ENCODE measurements at places on chromosomes 11 and 22.

DNA sequence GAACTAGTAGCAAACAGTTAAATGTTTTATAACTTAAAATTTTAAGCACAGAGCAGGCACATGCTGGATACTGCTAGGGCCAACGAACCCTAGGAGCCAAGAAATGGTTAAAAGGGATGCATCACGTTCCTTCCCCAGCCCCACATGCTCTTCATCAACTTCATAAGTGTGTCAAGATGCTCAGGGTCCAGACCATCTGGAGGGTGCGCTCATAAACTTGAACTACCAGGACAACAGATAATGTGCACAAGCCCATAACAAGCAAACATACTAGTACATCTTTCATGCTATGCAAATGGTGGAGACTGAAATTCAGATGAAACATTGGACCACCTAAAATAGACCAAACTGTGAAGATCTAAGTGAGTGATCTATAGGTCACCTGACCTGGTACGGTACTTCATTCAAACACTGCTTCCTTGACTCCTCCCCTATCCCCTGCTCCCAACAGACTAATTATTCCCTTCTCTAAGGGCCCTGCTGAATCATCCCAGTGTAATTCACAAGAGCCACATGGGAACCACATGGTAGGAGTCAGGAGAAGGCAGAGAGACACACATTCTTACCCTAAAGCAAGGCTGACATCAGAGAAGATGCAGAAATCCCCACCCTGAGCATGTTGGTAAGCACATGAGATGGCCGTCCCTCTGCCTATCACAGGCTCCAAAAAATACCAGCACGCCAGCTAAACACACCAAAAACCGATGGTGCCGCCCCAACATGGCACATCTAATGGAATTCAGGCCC is 83.9 kb downstream of the ETS1 start:
- no peak for DNase-seq

- no peak for DNase-seq
Observed at GRCh38 chr22:44686873-44687600, 15.0 kb upstream of the PRR5 start.

GRCh38 chr22:49587987-49588386 is 239.7 kb downstream of the BRD1 start:
- no peak for DNase-seq

DNA sequence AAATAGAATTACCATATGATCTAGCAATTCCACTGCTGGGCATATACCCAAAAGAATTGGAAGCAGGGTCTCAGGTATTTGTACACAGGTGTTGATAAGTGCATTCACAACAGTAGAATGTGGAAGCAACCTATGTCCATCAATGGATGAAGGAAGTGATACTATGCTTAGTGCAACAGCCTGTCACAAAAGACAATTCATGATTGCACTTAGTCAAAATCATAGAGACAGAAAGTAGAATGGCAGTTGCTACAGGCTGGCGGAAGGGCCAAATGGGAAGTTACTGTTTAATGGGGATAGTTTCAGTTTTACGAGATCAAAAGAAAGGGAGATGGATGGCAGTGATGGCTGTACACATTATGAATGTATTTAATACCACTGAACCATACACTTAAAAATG is 42.0 kb downstream of the SGSM3 start:
- DNase-seq, result no peak

- DNase-seq, result peak; percentile 53
Observed at GRCh38 chr11:125797641-125798040, 9.7 kb downstream of the PATE3 start.

- peak; percentile 92 for DNase-seq
Observed at GRCh38 chr22:42294034-42294985, 23.9 kb upstream of the TCF20 start.

DNA sequence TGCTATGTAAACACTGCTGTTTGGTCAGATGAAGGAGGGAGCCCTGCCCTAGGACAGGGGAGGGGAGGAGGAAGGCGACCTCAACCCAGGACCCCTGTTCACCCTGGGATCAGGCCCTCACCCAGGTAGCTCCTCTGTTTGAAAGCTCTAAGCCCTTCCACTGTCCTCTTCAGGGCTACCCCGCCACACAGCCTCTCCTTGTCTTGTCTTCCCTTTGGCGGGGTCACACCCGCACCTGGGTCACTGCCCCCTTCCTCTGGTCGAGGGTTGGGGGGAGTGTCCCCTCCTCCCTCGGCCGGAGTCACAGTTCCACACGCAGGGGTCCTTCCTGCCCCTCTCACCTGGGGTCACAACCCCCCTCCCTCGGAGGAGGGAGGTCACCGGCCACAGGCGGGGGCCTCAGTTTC is 463 bp upstream of the PTPMT1 start:
- no peak for DNase-seq

DNA sequence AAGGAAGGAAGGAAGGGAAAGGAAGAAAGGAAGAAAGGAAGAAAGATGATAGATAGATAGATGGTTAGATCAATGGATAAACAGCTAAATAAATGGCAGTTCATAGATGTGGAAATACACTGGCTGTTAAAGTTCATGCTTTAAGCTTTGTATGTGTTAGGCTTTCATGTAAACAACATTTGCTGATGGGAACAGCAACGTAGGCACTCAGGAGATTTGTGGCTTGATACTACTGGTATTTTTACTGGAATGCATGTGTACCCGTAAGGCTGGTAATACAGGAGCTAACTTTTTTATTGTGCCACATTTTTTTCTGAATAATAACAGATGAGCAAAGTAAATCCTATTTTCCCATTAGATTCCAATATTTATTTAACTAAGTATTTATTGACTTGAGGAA is 85.6 kb downstream of the NCAM1 start:
- DNase-seq, result no peak

GRCh38 chr11:61814247-61814957 is 2.4 kb downstream of the FADS1 start:
- peak; percentile 70 for DNase-seq

- DNase-seq, result no peak
Observed at GRCh38 chr11:9266132-9266736, 1.1 kb upstream of the DENND5A start.

Data from GM23338 (cell line).